ENCODE measurements at places on chromosomes 6 and 20. TPM values are rescaled to one million over a fixed set of nuclear protein-coding genes. Genes with fewer than 3 reads are reported as not detected.

GRCh38 chr6:30547454-30547853, 8.8 kb downstream of the GNL1 start:
- no peak for DNase-seq

DNA sequence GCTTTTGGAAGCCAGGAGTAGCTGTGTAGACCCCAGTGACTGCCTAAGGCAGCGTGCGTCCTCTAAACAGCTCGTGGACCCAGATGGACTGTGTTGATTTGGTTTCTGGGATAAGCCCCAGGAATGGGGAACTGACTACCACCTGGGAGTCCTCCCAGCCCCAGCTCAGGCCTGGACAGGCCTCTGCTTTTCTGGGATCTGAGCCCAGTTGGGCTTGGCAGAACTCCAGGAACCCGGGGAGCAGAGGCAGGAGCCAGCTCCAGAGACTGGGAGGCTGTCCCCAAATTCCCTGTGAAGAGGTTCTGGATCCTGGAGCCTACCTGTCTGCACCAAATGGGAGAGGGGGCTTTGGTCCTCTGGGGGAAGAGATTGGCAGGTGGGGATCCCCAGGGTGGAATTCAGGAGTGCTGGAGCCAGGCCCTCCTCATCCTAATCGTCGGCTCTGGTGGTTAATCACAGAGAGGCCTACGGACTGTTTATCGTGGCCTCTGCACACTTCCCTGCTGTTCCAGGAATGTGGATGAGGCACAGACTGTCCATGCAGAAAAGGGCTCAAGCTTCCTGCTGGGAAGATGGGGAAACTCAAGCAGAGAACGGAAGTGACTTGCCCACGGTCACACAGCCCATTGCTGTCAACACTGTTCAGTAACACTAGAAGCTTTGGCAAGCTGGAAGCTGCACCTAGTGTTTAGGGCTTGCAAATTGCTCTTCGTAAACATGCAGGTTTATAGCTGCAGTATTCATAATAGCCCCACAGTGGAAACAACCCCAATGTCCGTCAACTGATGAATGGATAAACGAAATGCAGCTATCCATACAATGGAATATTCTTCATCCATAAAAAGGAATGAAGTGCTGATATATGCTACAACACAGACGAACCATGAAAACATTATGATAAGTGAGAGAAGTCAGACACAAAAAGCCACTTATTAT, 100.6 kb downstream of the KCNB1 start:
- peak; percentile 63 for DNase-seq

DNA sequence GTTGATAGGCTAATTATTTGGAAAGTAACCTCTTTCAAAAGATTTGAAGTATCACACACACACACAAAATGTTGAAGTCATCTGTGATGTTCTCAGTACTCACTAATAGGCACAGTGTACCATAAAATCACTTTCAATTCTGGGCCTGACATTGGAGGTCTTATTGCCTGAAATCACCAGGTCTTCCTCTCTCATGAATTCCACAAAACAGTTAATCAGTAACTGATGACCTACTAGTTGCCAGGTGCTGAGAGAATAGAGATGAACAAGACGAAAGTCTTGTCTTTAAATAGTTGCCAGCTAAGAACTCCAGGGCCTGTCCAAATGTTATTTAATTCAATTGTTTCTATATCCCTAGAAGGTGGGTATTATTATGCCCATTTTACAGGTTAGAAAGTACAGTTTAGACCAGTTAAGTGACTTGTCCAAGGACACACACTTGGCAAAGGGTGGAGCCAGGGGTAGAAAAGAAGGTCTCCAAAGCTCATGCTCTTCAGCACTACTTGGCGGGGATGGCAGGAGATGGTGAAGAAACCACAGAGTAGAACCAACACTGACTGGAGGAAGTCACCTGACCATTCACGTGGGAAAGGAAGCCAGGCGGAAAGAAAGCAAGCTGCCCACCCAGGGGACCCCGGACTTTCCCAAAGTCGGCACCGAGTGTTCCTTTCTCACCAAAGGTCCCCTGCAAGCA, 116.4 kb downstream of the KIF6 start:
- DNase-seq: no peak

DNA sequence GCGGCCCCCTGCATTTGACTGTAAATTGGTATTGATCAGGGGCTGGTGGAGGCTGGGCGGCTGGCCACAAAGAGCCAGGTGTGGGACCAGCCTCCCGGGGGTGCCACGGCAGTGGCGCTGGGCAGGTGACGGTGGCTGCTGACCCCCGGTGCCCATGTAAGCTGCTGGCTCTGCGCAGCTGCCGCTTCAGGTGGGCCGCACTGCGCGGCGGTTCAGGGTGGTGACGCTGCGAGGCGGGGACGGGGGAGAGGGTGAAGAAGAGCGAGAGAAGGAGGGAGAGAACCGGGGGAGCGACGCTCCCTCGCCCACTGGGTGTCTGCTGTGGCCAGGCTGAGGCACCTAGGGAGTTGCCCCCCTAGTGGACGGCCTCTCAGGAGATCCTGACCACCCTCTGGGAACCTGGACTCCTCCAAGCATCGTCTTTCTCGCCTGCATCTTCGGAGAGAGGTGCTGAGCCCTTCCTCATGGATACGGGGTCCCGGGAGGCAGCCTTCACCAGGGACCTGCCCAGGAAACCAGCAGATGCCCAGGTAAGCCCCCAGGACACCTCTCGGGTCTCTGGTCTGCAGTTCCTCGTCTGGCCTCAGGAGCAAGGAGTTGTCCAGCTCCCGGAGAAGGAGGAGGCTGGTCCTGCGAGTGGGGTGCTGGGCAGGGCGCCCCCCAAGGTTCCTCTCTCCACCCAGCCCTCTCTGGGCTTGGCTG, 77.5 kb upstream of the GATA5 start:
- DNase-seq: no peak

DNA sequence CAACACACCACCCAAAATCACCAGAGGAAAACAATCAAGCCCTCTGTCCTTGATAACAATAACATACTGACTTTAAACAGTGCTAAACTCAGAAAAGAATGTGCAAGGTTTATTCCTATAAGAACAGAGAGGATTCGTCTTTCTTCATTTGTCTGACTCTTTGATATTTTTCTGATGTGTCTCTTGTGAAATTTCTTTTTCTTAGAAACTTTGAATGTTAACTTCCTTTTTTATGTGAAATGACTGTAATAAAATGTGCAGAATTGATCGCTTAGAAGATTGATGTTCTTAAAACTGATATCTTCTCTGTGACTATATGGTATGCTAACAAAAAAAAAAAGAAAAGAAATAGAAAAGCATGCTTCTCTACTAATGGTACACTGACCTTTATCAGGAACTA, 947.4 kb upstream of the CITED2 start:
- DNase-seq: no peak

The ASF1A gene
- total RNA-seq: 20.3 TPM

GRCh38 chr6:6640926-6641325, 52.4 kb downstream of the LY86 start:
- no peak for DNase-seq

DNA sequence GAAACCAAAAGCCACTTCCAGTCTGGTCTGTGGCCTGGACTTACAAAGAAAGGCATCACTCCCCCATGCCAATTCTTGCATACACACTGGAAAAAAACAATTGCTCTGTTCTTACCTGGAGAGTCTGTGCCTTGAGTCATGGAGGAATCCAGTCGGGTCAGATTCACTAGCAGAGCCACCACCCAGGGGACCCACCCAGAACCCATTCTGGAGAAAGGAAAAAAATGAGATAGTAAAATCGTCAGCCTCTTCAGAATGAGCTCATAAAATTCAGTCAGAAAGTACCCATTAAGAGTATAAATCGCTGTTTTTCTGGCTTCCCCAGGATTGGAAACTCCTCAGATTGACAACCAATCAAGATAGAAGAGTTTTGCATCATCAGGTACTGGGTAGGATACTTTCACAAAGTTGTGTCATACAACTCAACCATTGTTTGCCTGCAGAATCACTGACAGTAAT, at the start of gene HLA-DOB:
Gene HLA-DOB (minus strand): TSS at position 257 of the 459 bp plus-strand sequence. CDS start 51 bp downstream, at position 206.
- DNase-seq: peak; percentile 8

GRCh38 chr6:156474507-156475120, 302.6 kb upstream of the ARID1B start:
- DNase-seq: no peak

The CGA gene
- total RNA-seq: not detected

DNA sequence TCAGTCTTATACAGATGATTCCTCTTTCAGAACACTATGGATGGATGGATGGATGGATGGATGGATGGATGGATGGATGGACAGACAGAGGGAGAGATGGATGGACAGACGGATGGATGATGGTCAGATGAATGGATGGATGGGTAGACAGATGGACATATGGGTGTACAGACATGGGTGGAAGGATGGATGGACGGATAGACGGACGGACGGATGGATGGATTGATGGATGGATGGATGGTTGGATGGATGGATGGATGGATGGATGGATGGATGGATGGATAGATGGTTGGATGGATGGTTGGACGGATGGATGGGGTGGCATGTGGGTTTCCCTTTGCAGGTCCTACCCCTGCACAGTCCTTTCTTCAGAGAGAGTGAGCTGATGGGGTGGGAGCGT, 320.7 kb downstream of the CDH4 start:
- no peak for DNase-seq

The C6orf15 gene
- not detected for total RNA-seq

DNA sequence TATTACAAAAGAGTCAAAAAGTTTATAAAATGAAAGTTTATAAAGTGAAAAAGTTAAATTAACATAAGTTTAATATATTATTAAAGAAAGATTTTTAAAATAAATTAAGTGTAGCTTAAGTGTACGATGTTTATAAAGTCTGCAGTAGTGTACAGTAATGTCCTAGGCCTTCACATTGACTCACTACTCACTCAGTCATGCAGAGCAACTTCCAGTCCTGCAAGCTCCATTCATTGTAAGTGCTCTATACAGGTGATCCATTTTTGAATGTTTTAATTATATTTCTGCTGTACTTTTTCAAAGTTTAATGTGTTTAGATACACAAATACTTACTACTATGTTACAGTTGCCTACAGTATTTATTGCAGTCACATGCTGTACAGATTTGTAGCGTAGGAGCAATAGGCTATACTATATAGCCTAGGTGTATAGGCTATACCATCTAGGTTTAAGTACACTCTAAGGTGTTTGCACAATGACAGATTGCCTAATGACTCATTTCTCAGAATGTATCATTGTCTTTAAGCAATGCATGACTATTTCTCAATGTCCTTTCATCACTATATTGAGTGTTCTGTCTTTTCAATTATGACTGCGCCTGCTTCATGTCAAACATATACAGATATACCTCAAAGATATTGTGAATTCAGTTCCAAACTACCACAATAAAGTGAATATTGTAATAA, 1110.3 kb upstream of the MAP3K7 start:
- no peak for DNase-seq

The GRM4 gene
- under 0.01 TPM for total RNA-seq

GRCh38 chr6:144064402-144065212, 30.8 kb downstream of the SF3B5 start:
- DNase-seq: peak; percentile 5

GRCh38 chr6:71139249-71139648, 149.4 kb upstream of the OGFRL1 start:
- DNase-seq: peak; percentile 43

DNA sequence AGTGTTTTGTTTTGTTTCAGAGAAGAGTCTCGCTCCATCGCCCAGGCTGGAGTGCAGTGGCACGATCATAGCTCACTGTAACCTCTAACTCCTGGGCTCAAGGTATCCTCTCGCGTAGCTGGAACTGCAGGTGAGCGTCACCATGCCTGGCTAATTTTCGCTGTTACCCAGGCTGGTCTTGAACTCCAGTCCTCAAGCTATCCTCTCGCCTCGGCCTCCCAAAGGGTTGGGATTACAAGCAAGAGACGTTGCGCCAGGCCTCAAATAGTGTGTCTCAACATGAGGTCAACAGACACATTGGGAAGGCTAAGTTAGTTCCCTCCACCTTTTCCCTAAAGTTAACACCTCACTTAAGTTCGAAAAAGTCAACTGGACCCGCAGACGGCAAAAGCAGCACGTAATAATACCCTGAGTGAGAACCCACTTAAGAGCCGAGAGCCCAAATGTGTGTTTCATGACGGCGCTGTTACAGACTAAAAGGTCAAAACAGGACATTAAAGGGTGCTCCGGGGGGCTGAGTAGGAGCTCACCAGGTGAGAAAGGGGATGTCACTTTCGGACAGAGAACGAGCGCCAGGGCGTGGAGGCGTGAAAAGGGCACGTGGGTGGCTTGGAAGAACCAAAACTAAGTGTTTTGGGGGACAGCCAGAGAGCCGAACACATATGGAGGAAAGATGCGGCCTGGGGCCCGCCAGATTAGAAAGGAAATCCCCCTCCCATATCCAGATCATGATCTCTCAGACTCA, 499 bp downstream of the TTI1 start:
- DNase-seq: no peak

DNA sequence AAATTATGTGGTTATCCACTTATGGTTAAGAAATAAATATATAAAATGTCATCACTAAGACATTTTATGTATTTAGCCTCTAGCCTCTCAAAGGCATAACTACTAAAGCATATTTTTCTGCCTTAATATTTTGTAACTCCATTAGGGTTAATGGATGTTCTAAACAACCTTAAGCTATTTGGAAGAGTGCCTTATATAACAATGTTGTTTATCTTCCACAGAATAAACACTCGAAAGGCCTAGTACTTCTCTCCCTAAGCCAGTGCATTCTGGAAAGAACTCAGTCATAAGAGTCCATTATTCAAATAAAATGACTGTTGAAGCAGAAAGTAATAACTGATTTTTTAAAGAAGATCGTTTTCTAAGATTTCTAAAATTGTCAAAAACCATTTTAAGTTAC, 15.0 kb upstream of the PRIM2 start:
- peak; percentile 82 for DNase-seq

The KIAA0408 gene
- total RNA-seq: 1.3 TPM

- peak; percentile 58 for DNase-seq
These were observed 96.2 kb upstream of the BTN3A2 start for GRCh38 chr6:26268659-26269402.

DNA sequence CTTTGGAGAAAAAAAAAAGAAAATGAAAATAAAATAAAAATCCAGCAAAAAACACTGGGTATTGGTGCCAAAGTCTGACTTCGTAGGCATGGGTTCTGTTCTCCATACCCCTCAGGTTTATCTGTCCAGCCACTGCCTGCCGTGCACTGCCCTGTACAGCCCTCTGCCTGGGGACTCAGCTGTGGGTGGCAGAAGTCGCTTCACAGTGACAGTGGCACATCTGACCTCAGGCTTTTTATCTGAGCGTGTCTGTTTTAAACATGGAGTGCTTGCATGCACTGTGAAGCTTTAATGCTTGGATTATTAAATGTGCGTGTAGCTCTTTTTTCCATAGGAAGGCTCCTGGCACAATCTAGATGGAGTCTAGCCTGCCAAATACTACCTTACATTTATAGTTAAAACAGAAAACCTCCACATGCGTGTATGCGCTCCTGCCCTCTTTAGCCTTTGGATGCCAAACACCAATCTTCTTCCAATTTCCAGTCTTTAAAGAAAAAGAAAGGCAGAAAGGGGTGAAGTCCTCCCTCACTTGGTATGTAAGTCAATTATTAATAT, 375.5 kb downstream of the UTRN start:
- no peak for DNase-seq

Data from fibroblast of lung (primary cell).